Activated T-cell treated with anti-CD3 and anti-CD28 coated beads, Interleukin-2, amount 50 U/mL, for 72 hours (primary cell): ENCODE measurements at places on chromosomes 12 and 14. TPM values are rescaled to one million over a fixed set of nuclear protein-coding genes. Genes with fewer than 3 reads are reported as not detected.

Gene KLRK1
- total RNA-seq, result 23.6 TPM

Gene COL2A1
- total RNA-seq, result 0.14 TPM

Gene PDE3A
- not detected for total RNA-seq

Gene NFE2
- not detected for total RNA-seq
